ENCODE measurements at places on chromosomes 1 and 21. TPM values are rescaled to one million over a fixed set of nuclear protein-coding genes. Genes with fewer than 3 reads are reported as not detected.
A peak's percentile ranks its signal among the peaks of the same experiment; 100 is the strongest.

DNA sequence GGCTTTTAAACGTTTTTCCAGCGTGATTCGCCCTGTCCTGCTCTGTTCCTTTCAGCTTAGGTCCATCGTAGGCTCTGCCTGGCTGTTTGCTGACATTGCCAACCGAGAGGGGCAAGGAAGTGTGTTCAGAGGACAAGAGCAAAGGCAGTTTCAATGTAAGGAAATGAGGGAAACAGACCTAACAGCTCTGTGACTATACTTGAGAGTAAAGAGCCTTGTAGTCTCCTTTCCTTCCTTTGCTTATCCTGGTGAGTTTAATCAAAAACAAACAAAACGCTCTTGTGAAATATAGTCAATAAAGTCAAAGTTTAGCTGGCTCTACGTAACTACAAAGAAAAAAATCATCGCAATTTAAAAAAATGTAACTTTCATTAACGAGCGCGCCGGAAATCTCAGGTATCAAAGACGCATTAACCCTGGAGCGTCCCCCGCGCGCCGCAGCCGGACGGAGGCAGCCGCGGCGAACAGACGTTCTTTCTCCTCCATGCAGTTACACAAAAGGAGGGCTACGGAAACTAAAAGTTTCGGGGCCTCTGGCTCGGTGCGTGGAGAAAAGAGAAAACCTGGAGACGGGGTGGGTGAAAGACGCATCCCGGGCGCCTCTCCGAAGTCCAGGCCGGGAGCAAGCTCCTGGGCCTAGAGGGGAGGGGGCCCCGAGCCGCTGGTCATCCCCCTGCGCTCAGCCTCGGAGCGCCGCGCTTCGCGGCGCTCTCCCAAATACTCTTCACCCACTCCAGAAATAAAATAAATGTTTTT, 617 bp upstream of the ADGRL2 start:
- peak overlapping the region; percentile 90 for H3K27ac ChIP-seq
- peak overlapping the region; percentile 84 for H3K4me3 ChIP-seq
- peaks cover 17% of the 10 kb centered on the region for H3K4me1 ChIP-seq
- peak; percentile 90 for DNase-seq

DNA sequence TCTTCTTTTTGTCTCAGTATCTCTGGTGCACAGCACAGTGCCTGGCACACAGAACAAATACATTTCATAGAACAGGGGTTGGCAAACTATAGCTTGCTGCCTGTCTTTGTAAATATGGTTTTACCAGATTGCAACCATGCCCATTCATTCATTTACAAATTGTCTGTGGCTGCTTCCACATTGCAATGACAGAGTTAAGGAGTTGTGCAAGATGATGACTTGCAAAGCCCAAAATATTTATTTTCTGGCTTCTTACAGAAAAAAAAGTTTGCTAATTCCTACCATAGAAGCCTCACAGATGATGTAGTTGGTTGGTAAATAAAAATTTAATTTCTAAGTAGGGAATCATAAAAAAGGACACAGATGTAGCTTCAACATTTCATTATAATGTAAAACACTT, 11.2 kb upstream of the HMGB4 start:
- H3K4me3 ChIP-seq: no peak overlapping the region
- no peak overlapping the region for H3K27ac ChIP-seq
- H3K4me1 ChIP-seq: peaks cover 3% of the 10 kb centered on the region

- H3K36me3 ChIP-seq: peaks cover 3% of the 10 kb centered on the region
- DNase-seq: peak; percentile 61
- peak overlapping the region; percentile 74 for H3K27ac ChIP-seq
- peaks cover 79% of the 10 kb centered on the region for H3K4me1 ChIP-seq
- no peak overlapping the region for H3K4me3 ChIP-seq
These were observed 46.0 kb downstream of the GRIK3 start for GRCh38 chr1:36988321-36988720.

DNA sequence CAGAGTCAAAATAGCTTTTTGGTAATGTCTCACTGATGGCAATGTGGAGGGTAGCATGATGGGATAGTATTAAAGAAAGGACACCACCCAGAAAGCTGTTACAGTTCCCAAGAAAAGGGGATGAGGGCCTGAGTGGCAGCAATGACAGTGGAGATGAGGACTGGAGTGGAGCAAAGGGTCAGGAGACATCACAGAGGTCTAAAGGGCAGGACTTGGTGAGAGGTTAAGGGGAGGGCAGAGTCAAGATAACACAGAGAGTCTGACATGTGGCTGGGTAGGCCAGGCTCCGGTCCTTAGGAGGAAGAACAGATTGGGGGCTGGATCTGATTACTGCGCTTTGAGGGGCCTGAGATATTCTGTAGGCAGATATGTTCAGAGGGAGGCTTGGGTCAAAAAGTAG, 19.3 kb downstream of the ELF3 start:
- no peaks in the 10 kb centered on the region for H3K36me3 ChIP-seq
- no peaks in the 10 kb centered on the region for H3K27me3 ChIP-seq
- no peaks in the 10 kb centered on the region for H3K4me1 ChIP-seq
- no peak overlapping the region for H3K4me3 ChIP-seq
- H3K27ac ChIP-seq: no peak overlapping the region

DNA sequence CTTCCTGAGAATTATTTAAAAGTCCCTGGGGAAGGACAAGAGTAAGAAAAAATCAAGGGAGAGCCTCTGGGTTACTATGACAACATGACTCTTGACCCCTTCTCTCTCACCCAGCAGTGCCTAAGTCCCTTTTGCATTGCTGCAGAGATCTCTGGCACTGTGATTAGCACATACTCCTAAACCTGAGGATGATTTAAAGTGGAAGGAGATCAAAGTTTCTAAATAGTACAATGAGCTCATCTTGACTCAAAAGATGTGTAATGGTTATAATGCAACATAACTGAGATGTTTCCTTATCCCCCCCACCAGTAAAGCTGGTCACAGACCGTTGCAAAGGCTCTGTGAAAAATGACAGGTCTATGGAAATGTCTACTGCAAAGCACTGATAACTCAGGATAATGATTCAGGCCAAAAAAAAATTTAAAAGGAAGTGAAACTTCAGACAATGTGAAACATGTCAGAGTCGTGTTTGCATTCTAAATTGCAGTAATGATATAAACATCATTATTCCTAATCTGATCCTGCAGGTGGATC, 519.2 kb downstream of the KIF26B start:
- no peak for DNase-seq
- no peak overlapping the region for H3K27ac ChIP-seq
- H3K27me3 ChIP-seq: no peaks in the 10 kb centered on the region
- no peaks in the 10 kb centered on the region for H3K4me1 ChIP-seq

DNA sequence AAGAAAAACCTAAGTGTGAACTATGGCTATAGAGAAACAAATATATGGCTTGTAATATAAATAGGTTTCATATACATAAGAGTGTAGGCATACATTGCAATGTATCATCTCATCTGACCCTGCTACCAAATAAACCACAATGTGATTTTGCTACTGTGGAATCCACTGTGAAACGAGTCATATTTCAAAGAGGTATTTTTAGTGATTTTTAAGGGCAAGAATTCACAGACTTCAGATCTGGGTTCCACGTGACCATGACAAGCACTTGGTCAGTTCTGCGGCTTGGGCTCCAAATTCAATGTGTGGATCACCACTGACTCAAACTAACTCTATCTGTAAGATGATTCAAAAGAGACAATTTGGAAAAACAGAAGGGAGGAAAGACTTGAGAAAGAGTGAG, 147.0 kb upstream of the ERG start:
- H3K27ac ChIP-seq: no peak overlapping the region
- H3K36me3 ChIP-seq: no peaks in the 10 kb centered on the region
- H3K27me3 ChIP-seq: no peaks in the 10 kb centered on the region
- H3K4me3 ChIP-seq: no peak overlapping the region
- H3K4me1 ChIP-seq: no peaks in the 10 kb centered on the region

DNA sequence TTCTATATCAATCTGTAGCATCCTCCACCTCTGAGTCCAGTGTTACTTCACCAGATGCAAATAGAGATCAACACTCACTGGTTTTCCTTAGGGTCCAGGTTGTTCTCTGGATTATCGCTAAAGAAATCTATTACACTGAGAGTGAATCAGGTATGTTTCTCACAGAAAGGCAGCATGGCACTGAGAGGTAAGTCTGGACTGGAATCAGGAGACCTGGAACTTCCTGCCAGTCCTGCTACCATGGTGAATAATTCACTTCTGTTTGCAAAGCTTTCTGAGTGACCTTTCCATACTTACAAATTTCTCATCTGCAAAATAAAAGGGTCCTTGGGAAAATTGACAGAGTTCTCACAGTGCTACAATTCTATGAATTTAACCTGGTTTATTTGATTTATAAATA, 1583.3 kb downstream of the MRPL39 start:
- no peak overlapping the region for H3K27ac ChIP-seq
- no peaks in the 10 kb centered on the region for H3K27me3 ChIP-seq
- DNase-seq: no peak
- no peaks in the 10 kb centered on the region for H3K36me3 ChIP-seq
- H3K4me1 ChIP-seq: no peaks in the 10 kb centered on the region
- H3K4me3 ChIP-seq: no peak overlapping the region

GRCh38 chr1:153921803-153922075, 1.0 kb downstream of the GATAD2B start:
- H3K36me3 ChIP-seq: peaks cover 3% of the 10 kb centered on the region
- H3K27me3 ChIP-seq: no peaks in the 10 kb centered on the region
- H3K4me3 ChIP-seq: peak overlapping the region; percentile 84
- no peak for DNase-seq
- peaks cover 22% of the 10 kb centered on the region for H3K4me1 ChIP-seq

- H3K27ac ChIP-seq: no peak overlapping the region
- H3K27me3 ChIP-seq: no peaks in the 10 kb centered on the region
- no peaks in the 10 kb centered on the region for H3K36me3 ChIP-seq
- DNase-seq: peak; percentile 96
These were observed 43.1 kb downstream of the FOXO6 start for GRCh38 chr1:41404308-41404761.

DNA sequence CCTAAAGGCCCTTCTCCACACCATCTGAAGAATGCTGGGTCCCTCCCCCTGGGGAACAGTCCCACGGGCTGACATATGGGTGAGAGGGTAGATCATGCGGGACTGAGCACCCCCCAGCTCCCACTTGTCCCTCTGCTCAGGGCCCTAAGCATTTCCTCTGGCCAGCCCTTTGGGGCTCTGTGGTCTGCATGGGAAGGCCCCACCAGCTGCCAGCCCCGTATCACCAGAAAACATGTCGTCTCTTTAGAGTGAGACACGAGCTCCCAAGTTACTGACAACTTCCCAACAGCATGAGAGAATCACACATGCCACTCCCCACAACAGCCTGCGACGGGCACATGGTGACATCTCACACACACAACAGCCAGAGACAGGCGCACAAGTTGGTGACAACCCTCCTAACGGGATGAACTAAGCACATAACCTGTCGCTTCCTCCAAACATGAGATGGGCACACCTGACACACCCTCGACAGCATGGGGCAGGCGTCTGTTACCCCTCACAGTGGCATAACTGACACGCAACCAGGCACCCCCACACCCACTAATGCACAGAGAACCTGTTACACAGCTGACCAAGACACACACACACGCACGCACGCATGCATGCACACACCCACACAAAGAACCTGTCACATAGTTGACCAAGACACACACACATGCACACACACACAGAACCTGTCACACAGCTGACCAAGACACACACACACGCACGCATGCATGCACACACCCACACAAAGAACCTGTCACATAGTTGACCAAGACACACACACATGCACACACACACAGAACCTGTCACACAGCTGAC, 41.2 kb downstream of the AHDC1 start:
- H3K4me3 ChIP-seq: no peak overlapping the region
- H3K4me1 ChIP-seq: peaks cover 92% of the 10 kb centered on the region
- peaks cover 62% of the 10 kb centered on the region for H3K36me3 ChIP-seq
- peak overlapping the region; percentile 81 for H3K27ac ChIP-seq
- no peak for DNase-seq

The SAMD11 gene
- total RNA-seq: 12.0 TPM

The FAM72B gene
- 2.5 TPM for total RNA-seq

The VWA5B1 gene
- 10.4 TPM for total RNA-seq

The TNFRSF8 gene
- total RNA-seq: 0.20 TPM

The PROX1 gene
- total RNA-seq: 12.3 TPM

All from spinal cord (tissue), 10 donors.